ENCODE measurements at places on chromosomes 7 and 10. TPM values are rescaled to one million over a fixed set of nuclear protein-coding genes. Genes with fewer than 3 reads are reported as not detected.

The CDHR1 gene
- total RNA-seq, result 1.4 TPM

- no peak for DNase-seq
Observed at GRCh38 chr7:155371884-155372781, 74.5 kb downstream of the INSIG1 start.

DNA sequence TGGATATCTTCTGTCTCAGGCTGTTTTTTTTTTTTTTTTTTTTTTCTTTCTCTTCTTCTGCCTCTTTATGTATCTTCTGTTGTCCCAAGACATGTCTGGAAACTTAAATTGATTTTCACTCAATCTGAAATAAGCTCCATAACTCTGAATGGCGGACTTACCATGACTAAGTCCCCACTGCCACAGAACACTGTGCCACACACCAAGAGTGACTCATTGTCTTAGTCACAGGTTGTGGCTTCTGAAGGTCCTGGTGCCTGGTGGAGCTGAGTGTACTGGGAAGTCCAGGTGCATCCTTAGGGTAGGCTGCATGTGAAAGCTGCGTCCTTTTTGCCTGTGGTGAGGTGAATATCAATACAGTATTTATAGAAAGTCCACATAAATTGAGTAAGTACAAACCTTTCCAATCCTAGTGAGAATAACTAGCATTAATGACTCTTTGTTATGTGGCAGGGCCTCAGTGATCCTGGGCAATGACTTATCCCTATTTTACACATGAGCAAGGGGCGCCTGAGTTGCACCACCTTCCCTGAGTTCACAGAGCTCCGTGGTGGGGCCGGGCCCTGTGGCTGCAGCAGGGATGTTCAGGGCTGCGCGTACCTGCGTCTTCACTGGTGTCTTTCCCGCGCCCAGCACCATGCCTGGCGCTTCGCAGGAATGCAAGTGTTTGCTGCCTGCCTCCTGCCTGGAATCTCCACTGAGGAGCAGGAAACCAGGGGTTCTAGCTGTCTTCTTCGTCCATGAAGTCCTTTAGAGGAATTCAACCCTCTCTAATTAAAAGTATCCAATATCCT lies 4.3 kb downstream of the PFKP start:
- no peak for DNase-seq

The STEAP1 gene
- not detected for total RNA-seq

The HABP2 gene
- not detected for total RNA-seq

The SLC39A12 gene
- total RNA-seq, result not detected

DNA sequence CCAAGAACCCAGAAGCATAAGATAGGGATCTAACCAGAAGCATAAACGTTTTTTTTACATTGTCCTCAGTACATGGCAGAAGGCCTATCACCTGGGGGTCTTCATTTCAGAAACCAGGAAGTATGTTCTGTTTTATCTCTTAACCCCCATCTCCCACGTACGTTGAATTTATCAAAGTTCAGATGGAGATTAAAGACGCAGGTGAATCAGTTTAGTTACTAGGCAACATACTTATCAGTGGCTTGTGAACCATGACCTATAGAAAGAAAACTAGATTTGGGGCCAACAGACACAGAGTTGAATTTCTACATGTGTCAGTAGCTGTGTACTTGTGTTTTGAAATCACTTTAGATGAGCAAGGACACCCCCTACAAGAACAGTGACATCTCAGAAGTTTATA lies 122.7 kb downstream of the GPR158 start:
- DNase-seq, result no peak

DNA sequence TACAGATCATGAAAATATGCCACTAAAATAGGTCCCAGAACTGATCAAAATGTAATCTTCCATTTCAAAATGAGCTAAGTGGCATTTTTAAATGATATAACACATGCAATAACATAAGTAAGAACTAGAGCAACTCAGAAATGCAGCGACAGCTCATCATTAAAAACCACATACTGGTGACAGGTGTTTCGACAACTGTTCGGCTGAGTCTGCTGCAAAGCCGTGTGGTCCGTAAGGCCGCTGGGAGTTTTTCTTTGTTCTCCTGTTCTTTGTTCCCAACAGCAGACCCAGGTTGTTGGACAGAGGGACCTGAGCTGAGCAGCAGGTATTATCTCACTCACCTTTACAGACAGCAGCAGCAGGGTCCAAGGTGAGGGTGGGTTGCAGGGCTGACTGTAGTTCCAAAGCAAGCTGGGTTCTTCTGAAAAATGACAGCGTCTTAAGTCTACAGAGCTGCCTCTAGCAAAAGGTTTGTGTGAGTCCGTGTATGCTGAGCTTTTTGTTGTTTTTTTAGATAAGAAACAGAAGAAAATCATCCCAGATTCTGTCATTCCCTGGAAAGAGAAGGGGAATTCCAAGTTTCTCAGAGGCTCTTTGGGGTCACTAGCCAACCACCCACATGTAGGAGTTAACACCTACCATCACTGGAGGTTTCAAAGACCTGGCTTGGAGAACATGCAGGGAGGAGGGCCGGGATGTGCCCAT lies 45.4 kb upstream of the MACROH2A2 start:
- DNase-seq, result no peak

DNA sequence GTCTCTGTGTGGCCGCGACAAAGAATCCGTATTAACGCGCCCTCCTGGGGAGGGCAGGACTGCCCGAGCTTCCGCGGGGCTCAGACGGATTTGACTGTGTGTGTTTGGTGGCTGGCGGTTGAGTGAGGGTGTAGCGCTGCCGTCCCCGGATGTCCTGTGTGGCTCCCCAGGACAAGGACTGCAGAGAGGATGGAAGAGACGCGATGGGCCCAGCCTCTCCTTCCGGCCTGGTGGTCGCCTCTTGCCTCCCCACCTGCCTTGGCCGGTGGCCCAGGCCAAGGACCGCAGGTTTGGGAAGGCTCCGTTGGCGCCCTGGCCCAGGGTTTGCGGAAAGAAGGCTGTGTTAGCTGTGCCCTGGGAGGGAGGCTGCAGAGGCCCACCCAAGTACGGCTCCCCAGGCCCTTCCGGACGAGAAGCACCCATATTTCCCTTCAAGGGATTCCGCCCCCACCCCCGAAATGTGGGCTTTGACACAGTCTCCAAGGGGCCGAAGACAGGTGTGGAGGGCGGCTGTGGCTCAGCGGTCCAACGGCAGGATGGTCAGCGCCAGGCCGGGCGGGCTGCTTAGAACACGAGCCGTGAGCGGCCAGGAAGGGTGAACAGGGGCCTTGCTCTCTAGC lies 2.3 kb downstream of the UNCX start:
- DNase-seq, result no peak

DNA sequence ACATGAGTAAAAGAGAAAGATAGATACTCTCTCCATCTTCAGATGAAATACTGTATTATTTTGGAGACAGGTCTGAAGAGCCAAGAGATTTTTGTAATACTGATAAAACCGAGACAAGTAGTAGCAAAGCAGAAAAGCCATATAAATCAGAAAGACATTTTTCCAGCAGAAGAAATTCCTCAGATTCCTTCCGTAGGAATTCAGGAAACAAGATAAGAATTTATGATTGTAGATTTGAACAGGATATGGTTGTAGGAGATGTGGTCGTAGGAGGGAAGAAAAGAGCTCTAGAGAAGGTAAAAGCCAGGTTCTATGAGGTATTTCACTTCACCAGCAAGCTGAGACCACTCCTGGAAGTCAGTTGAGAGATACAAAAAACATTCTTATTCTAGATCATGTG lies 17.6 kb upstream of the AASS start:
- no peak for DNase-seq

- DNase-seq, result no peak
Observed at GRCh38 chr7:101370836-101371235, 8.2 kb downstream of the COL26A1 start.

DNA sequence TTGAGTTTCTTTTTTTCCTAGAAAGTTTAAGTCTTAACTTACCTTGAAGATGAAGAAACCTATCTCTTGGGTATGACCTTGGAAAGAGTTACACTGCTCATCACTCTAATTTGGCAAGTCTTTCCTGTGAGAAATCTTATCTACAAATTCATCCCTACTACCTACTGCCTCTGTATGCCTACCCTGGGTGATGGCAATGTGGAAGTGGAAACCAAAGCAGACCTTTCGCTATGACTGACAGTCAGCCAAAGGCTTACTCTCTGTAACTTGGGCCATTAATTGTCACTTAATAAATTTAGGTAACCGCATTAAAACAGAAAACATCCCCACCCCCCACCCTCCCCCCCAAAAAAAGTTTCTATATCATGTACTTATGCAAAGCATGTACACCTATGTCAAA lies 103.9 kb downstream of the CNOT4 start:
- no peak for DNase-seq
